ENCODE measurements at places on chromosomes 12 and 14.

DNA sequence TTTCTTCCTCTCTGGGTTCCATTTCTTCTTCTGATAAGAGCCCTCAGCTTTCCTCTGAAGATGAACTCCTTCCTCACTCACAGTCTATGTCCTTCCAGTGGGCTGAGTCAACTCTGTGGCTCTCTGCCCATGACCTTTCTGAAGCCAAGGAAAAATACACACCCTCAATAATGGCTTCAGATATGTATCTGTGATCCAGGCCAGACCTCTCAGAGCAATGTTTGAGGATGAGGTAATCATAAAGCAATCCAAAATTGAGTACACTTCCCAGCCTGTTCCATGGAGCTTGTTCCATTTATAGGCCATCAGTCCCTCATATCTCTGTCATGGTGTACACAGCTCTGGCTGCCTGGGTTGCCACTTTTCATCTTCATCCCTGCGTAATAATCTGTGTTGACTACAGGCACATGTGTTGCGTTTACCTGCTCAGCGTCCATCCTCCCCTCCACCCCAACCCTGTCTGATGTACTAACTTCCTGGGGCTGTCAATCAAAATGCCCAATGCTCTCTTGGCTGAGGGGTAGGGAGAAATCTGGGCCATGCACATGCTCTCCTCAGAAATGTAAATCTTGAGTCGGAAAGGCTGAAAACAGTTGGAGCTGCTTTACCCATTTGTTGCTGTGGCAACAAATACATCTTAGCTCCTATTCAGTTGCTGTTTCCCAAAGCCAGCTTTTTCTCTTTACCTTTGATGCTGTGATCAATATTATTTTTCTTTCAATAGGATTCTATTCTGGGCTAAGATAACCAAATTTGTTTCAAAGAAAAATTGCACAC is 377.8 kb upstream of the TMEM132C start:
- no peak for DNase-seq

DNA sequence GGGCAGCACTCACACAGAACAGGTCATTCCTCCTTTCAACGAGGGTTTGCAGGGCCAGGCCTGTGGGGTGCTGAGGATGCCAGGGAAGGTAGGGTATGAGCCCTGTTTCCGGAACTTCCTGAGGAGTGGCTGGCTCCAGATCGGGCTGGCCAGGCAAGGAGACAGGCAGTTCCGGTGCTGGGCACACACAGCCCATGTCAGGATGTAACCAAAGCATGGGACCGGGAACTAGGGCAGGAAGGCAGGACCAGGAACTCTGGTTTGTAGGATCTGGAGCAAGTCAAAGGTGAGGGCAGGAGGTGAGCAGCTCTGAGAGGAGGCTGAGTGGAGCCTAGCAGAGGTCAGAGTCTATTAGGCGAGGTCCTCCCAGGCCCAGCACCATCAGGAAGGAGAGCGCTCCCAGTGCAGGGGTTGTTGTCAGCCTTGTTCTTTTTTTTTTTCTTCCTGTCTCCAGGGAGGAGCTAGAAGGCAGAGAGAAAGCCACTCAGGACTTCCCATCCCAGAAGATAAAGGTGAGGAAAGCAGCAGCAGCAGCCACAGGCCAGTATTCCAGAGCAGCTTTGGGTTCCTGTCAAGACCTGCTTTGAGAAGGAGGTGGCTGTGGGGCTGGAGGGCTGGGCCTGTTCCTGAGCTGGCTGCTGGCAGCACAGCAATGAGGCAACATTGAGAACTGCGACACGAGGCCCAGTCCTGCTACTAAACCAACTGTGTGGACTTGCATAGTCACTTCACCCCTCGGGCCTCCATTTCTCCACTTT is 49.0 kb upstream of the PTGR2 start:
- no peak for DNase-seq

GRCh38 chr12:124457287-124458219 is 109.9 kb downstream of the NCOR2 start:
- no peak for DNase-seq

DNA sequence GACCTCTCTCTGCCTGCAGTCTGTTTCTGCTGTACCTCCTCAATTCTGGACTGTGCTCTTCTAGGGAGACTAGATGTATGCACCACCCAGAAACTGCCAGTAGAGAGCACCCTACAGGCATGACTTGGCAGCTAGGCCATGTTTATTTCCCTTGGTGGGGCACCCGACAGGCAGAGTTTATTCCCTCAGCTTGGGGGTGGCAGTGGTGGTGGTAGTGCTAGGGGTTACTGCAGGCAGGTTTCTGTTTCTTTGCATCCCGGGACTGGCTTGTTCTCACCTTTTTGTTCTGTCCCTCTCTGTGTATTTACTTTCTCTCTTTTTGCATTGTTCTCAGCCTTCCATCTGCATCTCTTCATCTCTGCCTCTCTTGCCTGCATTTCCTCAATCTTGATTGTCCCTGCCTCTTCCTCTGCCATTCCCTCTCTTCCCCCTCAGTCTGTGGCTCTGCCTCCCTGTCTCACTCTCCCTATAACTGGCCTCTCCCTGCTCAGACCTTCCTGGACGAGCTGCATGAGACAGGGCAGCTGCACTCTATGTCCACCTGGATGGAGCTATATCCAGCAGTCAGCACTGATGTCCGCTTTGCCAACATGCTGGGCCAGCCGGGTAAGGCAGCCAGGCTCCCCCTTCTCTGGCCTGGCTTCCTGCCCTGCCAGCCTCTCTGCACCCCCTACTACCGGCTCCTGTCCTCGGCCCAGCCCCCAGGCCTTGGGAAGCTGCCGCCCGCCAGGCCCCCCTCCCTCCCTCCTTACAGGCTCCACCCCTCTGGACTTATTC is 13.8 kb downstream of the PRPF40B start:
- DNase-seq = peak; percentile 71

GRCh38 chr14:80211153-80212022 is at the start of gene DIO2:
Gene DIO2, minus strand, starts transcription at chr14:80211504. Its CDS starts 32 bp downstream, at chr14:80211472.
- no peak for DNase-seq

- no peak for DNase-seq
Observed at GRCh38 chr14:22185191-22185590, 403.8 kb downstream of the DAD1 start.

GRCh38 chr14:92384461-92385133 is 61.6 kb downstream of the SLC24A4 start:
- DNase-seq = no peak
